Right kidney (tissue), 9 donors: ENCODE measurements at places on chromosomes 12 and 14.
A peak's percentile ranks its signal among the peaks of the same experiment; 100 is the strongest.

DNA sequence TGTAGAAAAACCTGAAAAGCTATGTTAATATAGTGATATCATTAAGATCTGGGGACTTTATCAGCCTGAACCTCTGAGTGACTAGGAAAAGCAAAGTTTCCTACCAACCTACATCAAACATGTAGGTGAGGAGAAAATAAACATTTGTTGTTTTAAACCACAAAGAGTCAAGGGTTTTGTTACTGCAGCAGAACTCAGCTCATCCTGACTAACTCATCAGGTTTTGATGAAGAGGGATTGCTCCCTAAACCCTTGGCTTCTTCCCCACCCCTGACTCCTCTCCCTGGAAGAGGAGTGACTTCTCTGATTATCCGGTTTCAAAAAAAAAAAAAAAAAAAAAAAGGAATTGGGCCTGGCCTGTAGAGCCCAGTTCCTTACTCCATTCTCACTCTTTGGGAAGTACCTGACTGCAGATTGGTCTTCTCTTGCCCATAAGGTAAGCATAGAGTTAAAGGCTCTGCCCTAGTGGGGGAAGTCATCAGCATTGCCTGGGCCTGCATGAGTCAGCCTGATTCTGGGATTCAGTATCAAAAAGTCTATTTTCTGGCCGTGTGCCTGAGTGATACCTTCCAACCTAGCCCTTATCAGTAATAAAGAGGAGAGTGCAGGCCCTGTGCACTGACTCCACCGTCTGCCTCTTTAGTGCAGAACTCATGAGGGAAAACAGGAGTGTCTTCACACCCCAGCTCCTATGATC lies 16.9 kb downstream of the BDKRB1 start:
- no peak for DNase-seq

GRCh38 chr12:116808113-116809105 lies 70.3 kb downstream of the RNFT2 start:
- peak; percentile 23 for DNase-seq

DNA sequence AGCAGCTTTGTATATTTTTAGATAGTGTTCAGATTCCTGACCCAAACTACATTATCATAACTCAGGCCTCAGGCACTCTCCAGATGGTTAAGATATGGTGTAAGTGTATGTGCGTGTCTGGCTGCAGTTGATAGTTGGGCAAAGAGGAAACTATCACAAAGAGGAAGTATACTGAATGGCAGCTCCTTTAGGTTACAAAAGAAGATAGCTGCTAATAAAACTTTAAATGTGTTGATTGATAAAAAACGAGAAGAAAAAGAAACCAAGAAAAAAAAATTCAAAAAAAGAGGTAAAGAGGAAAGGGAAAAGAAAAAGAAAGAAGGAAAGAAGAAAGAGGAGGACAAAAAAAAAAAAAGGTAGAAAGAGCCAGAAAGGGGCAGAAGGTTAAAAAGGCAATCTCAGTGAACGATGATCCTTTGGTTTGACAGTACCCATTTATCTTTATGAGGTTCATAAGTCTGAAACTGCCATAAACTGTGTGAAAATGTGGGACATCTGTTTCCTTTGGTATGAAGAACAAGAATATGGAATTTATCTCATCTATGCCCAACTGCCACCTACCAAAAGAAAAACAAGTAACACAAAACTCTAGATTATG lies 42.2 kb downstream of the TAOK3 start:
- DNase-seq: no peak

DNA sequence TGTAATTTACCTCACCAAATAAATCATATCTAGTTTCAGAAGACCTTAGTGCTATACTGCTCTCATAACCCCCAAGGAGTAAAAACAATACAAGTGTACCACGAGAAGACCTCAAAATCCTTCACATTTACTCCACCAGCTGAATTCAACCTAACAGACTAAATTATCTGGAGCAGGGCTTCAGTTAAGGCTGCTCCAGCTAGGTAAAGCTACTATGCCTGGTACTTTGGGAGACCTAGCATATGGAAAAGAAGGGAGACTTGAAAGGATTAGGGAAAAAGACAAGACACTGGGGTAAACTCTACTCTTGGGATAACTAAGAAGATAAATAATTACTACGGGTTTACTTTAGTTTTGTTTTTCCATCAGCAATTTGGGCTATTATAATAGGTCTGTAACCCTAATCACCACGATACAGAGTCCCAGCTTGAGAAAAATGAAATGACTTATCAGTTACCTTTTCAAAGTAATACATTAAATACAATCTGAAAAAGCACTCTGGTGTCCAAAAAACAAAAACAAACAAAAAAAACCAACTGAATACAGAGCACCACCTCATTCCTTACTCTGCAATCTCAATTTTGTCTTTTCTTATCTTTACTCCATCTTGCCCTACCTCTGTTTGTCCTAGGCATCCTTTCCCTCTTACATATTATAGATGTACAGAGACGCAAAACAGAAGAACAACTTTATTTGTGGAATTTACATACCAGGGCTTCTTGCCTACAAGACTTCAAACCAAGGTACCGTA lies 2.1 kb downstream of the EML5 start:
- no peak for DNase-seq

DNA sequence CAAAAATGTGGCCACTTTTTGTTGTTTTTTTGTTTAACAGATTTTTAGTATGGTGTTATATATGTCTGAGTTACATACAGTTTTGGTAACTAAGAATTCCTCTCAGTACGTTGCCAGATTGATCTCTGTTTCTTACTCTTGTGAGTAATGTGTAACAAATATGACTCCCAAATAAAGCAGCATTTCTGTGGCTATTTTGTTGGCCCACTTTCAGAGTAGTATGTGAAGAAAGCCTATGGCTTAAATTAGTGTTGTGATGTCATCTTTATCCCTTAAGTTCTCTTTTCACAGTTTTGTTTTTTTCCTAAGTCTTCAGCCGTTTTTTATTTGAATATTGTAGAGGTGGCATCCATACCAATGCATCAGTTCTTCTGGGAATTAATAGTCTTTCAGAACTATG lies 10.7 kb downstream of the PCNX4 start:
- no peak for DNase-seq

DNA sequence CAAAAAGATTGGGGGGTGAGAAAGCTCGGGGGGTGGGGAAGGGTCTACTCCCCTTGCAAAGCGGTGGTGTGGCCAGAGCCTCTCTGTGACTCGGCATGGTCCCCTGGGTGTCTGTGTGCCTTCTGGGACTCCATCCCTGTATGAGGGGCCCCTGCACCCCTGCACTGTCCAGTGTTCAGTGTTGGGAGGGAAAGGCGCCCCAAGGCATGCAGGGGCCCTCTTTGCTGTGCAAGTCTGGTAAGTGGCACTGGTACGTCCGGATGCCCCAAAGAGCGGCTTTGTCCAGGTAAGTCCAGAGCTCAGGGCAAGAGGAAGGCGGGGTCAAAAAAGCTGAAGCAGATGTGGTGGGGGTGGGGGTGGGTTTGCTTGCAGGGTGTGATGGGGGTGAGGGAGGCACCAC lies 23.7 kb downstream of the RTL1 start:
- DNase-seq: no peak

- no peak for DNase-seq
Observed at GRCh38 chr12:40837891-40838429, 145.7 kb downstream of the CNTN1 start.

DNA sequence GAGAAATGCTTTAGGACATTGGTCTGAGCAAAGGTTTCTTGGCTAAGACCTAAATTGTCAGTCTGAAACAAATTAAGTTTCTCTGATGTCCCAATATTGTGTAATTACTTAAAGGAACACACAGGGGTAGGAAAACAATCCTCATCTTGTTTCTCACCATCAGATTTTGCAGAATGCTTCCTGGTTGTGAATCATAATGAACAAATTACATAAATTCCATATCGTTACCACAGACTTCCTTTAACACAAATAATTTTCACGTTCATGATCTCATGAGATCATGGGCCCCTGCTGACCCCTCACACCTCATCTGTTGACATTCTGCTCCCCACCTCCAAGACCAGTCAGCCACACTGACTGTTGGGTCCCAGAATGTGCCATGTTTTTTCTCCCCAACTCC lies 194.1 kb downstream of the MON2 start:
- no peak for DNase-seq
